HT-29 (cell line): ENCODE measurements at places on chromosomes 4 and X. TPM values are rescaled to one million over a fixed set of nuclear protein-coding genes. Genes with fewer than 3 reads are reported as not detected.

Gene SPANXA2
- not detected in 2 replicates for total RNA-seq

Gene SGCB
- total RNA-seq: 1.7 and 1.9 TPM in 2 replicates

Gene IQCM
- not detected in 2 replicates for total RNA-seq

Gene HTN1
- total RNA-seq: not detected in 2 replicates

Gene CCDC158
- not detected in 2 replicates for total RNA-seq

Gene PF4V1
- not detected in 2 replicates for total RNA-seq

Gene NUP62CL
- 44.2 and 46.7 TPM in 2 replicates for total RNA-seq

- no peak for DNase-seq
These were observed 952 bp downstream of the ARSD start for GRCh38 chrX:2928191-2928582.

- DNase-seq: peak; percentile 99
These were observed 151.8 kb downstream of the SLC7A11 start for GRCh38 chr4:138090150-138090917.

- peak; percentile 24 for DNase-seq
These were observed 6.8 kb downstream of the HNRNPDL start for GRCh38 chr4:82423245-82424054.

- DNase-seq: no peak
These were observed 18.1 kb upstream of the FAM241A start for GRCh38 chr4:112127048-112127637.

GRCh38 chr4:110540982-110541451 is 65.1 kb downstream of the ENPEP start:
- no peak for DNase-seq

DNA sequence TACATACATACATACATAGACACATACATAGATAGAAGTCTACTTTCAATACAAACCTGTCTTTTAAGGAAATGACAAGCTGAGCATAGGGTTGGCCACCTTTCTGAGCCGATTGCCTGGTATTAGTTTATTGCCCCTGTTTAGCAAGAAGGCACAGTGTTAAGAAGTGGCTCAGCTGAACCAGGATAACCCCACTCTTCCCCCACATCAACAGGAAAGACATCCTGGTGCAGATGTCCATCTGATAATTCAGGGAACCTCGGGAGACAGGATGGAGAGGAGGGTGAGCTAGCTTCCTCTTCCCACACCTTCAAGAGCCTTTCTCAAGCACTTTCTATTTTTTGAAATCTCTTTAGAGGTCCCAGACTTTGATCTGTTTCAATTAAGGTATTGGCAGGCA is 52.3 kb downstream of the PKD2 start:
- no peak for DNase-seq

GRCh38 chr4:46874811-46875210 is 34.2 kb downstream of the COX7B2 start:
- no peak for DNase-seq

GRCh38 chr4:16382571-16382970 is 156.3 kb upstream of the TAPT1 start:
- DNase-seq: no peak

- DNase-seq: no peak
These were observed 183.5 kb upstream of the ANXA10 start for GRCh38 chr4:167908816-167909215.

GRCh38 chrX:119579414-119579813 is 5.1 kb downstream of the UBE2A start:
- no peak for DNase-seq

DNA sequence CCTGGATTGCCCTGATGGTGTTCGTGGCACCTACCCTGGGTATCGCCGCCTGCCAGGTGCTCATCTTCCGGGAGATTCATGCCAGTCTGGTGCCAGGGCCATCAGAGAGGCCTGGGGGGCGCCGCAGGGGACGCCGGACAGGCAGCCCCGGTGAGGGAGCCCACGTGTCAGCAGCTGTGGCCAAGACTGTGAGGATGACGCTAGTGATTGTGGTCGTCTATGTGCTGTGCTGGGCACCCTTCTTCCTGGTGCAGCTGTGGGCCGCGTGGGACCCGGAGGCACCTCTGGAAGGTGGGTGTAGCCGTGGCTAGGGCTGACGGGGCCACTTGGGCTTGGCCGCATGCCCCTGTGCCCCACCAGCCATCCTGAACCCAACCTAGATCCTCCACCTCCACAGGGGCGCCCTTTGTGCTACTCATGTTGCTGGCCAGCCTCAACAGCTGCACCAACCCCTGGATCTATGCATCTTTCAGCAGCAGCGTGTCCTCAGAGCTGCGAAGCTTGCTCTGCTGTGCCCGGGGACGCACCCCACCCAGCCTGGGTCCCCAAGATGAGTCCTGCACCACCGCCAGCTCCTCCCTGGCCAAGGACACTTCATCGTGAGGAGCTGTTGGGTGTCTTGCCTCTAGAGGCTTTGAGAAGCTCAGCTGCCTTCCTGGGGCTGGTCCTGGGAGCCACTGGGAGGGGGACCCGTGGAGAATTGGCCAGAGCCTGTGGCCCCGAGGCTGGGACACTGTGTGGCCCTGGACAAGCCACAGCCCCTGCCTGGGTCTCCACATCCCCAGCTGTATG is 1.8 kb downstream of the AVPR2 start:
- no peak for DNase-seq

DNA sequence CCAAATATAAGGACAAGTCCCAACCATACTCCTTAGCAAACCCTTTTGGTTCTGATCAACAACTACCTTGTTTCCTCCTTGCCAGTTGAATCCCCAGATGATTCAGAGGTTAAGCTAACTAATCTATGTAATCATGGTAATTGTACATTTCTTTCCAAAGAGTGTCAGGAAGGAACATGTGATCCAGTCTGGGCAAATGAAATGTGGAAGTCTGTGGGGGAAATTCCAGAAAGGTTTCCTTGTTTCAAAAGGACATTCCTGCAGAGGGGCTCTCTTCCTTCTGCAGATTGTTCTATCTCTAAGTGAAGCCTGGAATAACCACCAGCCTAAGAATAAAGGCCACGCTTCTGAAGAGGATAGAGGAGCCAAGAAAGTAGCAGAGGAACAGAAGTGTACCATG is 7.0 kb downstream of the PRSS12 start:
- DNase-seq: no peak

- no peak for DNase-seq
These were observed 358.4 kb downstream of the GLUD2 start for GRCh38 chrX:121405826-121406225.

DNA sequence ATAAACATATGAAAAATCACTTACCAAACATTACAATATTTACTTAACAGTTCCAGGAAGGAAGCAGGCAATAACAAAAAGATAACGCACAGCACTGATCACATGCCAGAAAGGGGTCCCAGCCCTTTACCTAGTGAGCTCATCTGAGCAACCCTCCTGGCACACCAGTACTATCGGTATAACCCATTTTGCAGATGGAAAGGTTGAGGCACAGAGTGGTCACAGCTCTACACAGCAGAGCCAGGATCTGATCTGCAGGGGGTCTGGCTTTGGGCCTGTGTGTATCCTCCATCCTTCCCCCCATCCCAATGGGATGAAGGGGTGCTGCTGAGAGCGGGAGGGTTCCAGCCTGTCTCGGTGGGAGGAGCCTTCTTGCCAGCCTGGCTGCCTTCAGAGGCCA is 5.0 kb downstream of the NSG1 start:
- no peak for DNase-seq

DNA sequence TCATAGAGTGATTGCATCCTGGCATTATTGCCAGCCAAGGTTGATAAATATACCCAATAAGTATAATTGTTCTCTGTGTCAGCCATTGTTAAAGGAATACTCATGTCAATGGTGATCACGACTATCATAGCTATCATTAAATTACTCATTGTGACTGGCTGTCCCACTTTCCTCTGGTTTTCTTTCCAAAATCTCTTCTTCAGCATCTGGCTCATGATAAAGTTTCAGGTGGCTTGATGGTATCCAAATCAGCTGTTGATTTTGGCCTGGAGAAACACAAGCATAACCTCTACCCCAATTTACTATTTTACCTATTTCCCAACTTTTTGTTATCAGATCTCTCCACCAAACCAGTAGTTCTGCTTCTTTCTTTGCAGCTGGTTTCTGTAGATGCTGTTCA is 67.1 kb upstream of the SPIN2A start:
- DNase-seq: no peak

DNA sequence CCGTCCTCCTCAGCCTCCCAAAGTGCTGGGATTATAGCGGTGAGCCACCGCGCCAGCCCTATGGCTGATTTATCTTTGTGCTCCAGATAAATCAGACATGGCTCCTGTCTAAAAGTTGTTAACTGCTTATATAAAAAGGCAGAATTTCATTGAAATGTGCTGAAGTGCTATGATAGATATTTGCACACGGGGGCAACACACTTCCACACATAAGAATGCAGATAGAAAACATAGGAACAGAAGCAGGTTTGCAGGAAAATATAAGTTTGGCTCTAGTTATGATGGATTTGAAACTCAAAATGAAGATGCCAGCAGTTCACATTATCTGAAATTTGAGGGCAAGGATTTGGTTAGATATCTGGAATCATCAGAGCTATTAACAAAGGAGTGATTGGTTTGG is 163.1 kb upstream of the SLITRK2 start:
- DNase-seq: no peak

DNA sequence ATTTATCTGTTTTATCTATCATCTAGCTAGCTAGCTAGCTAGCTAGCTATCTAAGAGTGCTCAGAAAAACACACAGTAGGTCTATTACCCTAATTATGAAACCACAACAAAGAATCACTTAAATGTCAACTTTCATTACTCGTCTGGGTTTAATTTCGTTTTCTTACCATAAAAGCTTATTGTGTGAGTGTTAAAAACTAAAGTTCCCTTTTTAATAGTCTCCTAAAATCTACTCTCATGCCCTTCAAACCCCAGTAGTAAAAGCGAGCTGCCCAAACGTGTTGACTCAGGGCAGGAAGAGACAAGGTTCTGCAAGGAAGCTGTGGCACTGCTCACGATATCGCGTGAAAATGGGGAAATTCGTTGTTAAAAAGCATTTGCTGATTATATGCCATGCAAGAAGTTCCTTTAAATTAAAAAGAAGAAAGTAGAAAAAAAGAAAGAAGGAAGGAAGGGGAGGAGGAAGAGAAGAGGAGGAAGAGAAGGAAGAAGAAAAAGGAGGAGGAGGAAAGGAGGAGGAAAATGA is 595 bp downstream of the MBNL3 start:
- peak; percentile 51 for DNase-seq

DNA sequence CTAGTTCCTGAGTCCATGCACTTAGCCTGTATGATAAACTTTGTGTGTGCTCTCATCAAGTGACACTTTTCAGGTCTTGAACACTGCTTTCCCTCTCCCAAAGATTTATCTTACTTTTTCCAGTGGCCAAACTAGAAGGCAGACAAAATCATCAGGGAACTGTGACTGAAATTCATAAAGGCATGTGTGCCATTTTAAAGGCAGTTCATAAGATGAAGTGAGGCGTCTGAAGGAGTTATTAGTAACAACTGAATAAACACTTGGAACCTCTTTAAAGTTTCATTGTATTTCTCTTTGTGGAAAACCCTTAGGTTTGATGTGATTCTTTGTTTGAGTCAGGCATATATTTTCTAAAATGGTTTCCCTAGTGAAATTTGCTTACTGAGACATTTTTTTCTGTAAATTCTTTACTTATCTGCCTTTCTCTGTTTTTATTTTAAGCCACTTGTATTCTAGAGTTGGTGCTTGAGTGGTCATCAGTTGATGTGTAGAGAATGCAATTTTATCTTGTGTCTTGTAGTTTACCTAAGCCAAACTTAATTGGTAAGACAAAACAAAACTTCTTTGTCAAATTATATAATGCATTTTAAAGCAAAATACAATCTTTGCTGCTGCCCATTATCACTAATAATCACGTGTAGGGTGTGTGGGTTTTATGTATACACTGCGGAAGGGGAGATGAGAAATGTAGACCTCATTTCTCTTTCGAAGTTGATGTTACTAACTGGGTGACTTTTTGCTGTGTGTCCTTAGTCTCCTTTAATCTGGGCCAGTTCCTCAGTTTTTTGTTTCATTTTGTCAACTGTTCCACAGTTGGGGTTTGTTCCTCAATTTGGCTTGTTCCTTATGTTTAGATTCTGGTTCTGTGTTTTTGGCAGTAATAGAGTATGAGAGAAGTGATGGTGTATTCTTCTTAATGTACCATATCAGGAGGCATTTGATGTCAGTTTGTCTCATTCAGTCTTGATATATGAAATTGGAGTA is 56.8 kb downstream of the RBPJ start:
- no peak for DNase-seq

GRCh38 chr4:40150932-40151331 is 45.9 kb upstream of the RHOH start:
- DNase-seq: no peak

GRCh38 chr4:159015841-159016240 is 87.0 kb upstream of the RAPGEF2 start:
- no peak for DNase-seq

DNA sequence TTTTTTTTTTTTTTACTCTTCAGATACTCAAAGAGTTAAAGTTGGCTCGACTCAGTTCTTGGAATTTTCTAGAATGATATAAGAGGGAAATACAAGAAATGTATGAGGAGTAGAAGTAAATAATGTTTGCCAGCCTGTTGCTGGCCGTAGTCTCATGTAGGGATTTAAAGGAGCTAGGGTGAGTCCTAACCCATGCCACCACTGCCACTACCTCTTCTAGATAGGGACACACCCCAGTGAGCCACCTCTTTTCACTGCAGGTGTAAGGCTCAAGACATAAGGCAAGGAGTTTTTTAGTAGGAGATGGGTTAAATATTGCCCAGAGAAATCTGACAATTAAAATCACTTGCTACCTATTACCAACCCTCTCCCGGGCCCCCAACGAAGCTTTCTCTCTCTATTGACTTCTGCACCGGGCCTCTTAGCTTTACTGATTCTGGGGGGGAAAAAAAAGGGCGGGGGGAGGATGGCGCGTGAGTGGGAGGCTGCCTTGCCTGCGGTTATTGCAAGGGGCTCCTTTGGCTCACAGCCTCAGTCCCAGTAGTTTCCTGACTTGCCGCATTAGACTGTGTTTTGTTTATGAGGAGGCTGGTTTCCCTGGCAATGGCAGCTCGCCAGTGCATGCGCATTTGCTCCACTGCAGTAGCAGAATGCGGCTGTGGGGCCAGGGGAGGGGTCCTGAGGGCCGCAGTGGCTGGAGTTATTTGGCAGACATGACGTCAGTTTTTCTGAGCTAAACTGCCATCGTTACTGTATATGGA is 3.0 kb downstream of the LINC00632 start:
- DNase-seq: no peak

DNA sequence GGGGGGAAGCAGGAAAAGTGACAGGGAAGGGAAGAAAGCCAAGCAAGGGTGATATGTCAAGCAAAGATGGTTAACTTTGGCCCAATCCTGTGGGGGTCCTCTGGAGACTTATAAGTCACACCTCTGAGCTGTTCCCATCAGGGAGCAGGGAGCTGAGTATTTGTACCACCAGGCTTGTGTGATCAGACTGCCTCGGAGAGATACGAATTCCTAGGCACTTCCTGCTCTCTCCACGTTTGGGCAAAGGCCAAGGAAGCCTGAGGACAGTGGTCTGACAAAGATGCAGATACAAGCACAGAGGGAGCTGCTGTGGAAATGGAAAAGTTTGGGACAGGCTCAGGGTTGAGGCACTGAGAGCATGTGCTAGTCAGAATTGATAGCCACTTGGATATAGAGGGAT is 10.4 kb upstream of the PPP3CA start:
- DNase-seq: no peak

DNA sequence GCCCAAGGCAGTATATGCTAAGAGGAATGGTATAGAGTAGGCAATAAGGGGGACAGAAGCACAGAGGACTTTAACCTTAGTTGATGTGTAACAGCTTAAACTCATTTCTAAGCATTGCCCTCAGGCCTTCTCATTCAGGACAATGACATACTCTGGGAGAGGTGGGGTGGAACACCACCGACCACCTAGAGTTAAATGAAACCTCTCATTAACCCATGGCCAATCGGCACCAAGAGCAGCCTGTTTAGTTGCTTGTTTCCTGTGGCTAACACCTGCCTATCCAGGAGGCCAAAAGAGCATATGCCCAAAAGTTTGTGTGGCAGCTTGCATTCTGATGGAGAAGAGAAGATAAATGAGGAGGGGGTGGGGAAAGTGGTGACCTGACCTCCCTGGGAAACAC is 88.7 kb upstream of the PLAC1 start:
- no peak for DNase-seq
